ENCODE measurements at places on chromosomes 2 and 18.

DNA sequence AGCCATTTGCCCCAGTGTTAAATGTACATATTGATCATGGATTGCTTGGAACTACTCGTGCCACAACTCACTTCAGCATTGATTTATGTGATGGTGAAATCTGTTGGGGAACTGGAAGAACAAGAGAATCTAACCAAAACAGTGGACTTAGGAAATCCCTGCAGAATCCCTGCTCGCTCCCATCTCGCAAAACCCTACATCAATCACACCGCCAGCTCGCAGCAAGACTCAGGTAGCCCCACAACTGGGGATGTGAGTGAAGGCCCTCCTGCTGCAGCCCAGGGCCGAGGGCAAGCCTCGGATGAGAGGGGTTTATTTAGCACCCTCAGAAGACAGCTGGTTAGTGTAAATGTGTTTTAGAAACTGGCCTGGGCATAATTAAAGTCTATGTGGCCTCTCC lies 171.6 kb downstream of the ANAPC1 start:
- DNase-seq: no peak

GRCh38 chr2:44972771-44973535 lies 31.5 kb downstream of the SIX3 start:
- DNase-seq: no peak

- DNase-seq: no peak
Measured at GRCh38 chr2:138274421-138275291, 226.9 kb upstream of the SPOPL start.

- DNase-seq: no peak
Measured at GRCh38 chr2:11578081-11578948, 44.5 kb downstream of the GREB1 start.

GRCh38 chr2:129733579-129733978 lies 245.9 kb upstream of the RAB6C start:
- DNase-seq: no peak

DNA sequence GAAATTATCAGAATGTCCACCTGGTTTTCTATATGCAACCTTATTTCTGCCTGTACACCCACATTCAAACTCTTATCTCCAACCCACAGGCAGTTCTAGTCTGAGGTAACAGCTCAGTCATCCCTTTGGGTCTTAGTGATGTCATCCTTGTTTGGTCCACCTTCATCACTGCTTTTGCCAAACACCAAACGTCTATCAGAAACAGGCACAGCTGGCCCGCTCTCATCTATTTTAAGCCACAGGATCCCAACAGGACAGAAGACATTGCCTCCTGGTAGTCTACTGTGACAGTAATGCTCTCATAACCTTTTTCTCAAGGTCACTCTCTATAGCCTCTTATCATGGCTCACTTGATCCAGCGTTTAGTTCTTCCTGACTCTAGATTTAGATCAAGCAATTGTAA lies 99.0 kb upstream of the CHAC2 start:
- no peak for DNase-seq

- no peak for DNase-seq
Measured at GRCh38 chr18:70156886-70157285, 48.6 kb downstream of the RTTN start.

- no peak for DNase-seq
Measured at GRCh38 chr2:205543937-205544702, 138.2 kb upstream of the NRP2 start.

DNA sequence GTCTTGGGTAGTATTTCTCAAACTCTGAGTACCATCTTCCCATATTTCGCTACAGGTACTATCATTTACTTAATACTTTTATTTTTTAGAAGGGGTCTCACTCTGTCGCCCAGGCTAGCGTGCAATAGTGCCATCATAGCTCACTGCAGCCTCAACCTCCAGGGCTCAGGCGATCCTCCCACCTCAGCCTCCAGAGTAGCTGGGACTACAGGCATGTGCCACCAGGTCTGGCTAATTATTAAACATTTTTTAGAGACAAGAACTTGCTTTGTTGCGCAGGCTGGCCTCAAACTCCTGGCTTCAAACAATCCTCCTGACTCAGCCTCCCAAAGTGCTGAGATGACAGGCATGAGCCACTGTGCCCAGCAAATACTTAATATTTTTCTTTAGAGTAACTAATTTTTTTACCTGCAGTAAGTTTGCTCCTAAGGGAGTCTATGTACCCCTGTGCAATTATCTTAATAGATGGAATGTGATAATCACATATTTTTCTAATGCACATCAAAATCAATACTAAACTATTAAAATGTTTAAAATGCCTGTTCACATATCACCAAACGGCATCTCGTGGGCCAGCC lies 100.6 kb upstream of the ST3GAL5 start:
- DNase-seq: no peak

DNA sequence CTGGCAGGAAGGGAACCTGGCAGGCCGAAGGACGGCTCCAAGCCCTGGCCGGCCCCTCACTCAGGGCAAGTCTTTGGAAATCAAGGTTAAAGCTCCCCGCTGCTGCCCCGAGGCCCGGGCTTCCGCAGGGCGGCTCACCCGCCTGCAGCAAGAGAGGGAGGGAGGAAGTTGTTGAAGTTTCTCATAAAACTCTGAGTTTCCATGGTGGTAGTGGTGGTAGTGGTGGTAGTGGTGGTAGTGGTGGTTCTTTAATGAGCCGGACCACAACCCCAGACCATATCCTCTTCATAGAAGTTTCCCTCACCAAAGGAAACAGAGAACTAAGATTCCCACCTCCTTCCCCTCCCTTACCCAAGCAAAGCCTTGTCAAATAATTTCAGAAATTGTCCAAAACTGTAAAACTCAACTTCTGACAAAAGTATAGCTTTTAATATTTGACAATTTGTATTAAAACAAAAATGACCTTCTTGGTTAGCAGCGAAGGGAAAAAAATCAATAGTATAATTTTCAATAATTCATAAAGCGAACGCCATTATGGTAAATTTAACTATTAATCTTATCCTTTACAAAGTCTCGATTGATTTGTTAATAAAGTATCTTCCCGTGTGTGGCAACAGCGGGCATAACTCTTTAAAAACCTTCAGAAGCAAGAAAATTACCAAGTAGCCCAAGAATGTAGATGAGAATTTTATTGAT lies 1.5 kb upstream of the HOXD10 start:
- DNase-seq: no peak

- DNase-seq: no peak
Measured at GRCh38 chr2:158034198-158034866, 67.3 kb upstream of the UPP2 start.

GRCh38 chr2:234823877-234824376 lies 127.9 kb upstream of the SH3BP4 start:
- DNase-seq: no peak

GRCh38 chr18:10365901-10366300 lies 88.5 kb upstream of the APCDD1 start:
- no peak for DNase-seq

DNA sequence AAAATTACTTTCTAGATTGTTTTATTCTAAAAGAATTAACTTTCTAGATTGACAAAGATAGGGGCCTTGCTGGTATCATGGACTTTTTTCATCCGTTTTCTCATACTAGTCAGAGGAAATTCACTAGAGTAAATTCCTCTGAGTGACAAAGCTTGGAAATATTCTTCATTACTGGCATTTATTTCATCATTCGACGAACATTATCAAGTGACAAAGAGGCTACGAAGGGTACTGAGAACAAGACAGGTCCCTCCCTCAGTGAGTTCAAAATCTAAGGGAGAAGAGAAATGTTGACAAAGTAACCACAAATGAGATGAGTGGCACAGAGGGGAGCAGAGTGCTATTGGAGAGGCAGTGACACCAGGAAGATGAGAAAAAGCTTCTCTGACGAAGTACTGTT lies 4.3 kb downstream of the EPG5 start:
- no peak for DNase-seq

Data from stimulated activated CD8-positive, alpha-beta memory T cell treated with anti-CD3 and anti-CD28 coated beads, Interleukin-7, amount 100 ng/mL, for 1 hour (primary cell).